NCI-H1417 treated with DMSO at 0.1 percent for 48 hours (cell line): ENCODE measurements at places on chromosomes 2 and 18.

DNA sequence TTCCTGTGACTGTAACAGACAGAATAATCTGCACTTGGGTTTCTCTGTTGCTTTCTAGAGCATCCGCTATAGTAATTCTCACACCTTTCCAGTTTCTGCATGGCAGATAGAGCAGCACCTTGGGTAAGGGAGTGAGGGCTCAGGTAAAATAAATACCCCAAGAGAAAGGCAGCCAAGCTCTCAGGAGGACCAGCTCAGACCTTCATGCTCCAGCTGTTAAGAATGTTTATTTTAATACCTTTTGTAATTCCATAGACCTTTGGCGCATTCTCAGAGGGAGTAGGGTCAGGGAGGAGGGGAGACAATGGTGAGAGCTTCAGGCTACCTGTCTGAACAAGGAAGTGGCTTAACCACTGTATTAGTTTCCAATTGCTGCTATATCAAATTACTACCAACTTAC, 16.2 kb upstream of the TMEM178A start:
- DNase-seq, result no peak

DNA sequence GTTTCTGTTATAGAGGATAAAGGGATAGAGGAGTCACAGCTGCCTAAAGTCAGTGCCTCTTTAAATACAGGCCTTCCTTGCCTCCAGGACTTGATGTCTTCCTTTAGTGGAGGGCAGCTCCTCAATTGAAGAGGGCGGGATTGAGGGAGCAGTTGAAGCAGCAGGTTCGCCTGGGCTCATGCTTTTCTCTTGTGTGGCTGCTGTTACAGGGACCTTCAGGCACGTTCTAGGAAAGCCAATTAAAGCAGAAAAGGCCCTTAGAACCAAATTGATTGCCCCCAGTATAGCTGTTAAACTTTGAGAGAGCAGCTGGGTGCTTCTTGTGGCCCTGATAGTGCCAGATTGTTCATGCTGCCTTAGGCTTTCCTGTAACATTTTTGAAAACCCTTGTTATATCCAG, 42.0 kb upstream of the LTBP1 start:
- DNase-seq, result no peak

DNA sequence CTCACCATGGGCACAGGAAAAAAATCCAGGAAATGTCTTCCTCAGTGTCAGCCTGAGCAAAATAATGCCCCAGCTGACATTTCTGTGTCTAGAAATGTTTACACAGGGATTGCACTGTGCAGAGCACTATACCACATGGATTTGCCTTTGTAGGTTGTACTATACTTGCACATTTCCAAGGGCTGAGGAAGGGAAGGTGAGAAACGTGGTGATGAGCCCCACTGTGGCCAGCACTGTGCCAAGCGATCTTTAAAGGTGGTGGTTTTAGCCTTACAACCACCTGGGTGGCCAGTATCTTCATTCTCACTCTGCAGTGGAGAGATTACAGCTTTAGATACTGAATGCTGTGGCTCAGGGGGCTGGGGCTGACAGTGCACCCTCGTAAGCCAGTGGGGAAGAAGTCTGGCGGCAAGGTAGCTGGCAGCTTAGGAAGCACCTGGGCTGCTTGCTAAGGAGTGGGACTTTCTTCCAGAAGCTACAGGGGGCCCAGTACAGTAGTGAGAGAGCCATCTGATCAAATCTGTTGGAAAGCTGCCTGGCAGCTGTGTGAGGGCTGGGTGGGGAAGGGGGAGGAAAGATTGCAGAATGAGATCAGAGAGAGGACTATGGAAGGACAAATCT, 81.4 kb upstream of the MSH2 start:
- no peak for DNase-seq

GRCh38 chr2:226471987-226472470, 327.6 kb downstream of the IRS1 start:
- no peak for DNase-seq

- no peak for DNase-seq
Measured at GRCh38 chr18:13572148-13572547, 154.2 kb downstream of the FAM210A start.

- no peak for DNase-seq
Measured at GRCh38 chr2:10236571-10237391, 65.9 kb upstream of the HPCAL1 start.

DNA sequence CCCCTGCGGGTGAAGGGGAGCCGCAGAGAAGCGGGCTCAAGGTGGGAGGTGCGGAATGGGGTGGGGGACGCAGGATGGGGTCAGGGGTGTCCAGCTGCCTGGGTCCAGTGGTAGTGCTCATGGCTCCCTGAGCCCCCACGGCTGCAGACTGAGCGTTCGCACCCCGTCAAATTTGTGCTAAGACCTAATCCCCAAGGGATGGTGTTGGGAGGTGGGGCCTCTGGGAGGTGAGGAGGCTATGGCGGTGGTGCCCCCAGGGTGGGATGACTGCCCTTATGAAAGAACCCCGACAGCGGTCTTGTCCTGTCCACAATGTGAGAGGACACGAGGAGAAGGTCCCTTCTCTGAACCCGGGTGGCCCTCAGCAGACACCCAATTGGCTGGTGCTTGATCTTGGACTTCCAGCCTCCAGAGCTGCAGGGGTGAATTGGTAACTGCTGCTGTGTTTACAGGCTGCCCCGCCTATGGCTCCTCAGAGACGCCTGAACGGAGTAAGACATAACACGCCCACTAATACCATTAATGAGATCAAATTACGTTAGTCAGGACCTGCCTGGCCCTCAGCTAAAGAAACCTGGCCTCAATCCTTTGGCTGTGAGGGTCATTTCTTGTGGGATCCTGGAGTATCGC, 42.6 kb downstream of the PXDN start:
- no peak for DNase-seq

DNA sequence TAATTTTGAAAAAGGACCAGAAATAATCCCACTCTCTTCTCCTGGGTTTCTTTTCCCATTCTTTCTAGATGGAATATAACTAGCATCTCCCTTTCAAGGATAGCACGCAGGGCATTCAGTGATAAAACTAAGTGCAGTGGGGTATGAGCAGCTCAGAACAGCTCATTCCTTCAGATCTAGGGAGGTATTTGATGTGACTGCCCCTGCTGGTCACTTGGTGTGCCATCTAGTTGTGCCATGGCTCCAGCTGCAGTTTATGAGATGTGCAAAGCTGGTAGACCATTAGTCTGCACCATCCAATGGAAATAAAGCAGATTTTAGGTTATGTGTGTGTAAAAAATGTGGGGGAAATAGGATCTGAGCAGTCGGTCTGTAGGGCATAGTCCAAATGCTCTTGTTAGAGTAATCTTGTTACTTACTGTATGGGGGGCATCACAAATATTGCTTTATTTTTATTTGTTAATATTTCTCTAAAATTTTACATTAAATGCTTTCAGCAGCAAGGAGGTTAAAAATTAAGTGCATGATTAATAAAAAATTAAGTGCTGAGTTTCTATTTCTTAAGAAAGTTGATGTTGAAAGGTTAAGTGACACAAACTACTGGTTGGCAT, 38.9 kb downstream of the CTAGE1 start:
- DNase-seq, result no peak

DNA sequence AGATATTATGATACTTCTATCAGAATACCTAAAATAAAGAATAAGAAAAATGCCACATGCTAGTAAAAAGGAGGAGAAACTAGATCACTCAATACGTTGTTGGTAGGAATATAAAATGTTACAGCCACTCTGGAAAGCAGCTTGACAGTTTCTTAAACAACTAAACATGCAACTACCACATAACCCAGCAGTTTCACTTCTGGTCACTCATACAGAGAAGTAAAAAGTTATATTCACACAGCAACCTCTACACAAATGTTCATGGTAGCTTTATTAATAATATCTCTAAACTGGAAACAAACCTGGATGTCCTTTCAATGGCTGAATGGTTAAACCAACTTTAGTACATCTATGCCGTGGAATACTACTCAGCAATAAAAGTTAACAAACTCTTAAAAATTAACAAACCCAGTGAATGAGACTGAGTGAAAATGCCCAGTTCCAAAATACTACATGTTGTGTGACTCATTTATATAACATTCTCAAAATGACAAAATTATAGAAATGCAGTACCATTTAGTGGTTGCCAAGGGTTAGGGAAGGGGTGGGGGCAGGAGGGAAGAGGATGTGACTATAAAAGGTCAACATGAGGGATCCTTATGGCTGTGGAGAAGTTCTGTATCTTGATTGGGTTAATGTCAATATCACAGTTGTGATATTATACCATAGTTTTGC, 124.1 kb downstream of the MMADHC start:
- DNase-seq, result no peak

DNA sequence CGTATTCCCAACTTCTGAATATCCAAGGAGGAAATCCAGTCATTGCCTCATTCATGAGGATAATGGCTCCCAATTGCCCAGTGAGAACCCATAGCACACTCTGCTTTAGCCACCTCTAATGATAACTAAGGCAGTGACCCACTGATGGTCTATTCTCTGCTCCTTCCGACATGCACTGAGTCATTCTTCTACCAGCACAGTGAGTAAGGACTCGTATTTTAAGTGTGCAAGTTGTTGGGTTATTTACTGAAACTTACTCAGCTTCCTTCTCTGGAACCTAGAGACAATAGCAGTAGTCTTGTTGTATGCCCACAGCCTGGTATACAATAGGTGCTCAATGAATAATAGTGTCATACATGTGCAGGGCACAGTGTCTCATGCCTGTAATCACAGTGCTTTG, 81.1 kb upstream of the ZNF397 start:
- no peak for DNase-seq

- DNase-seq, result no peak
Measured at GRCh38 chr18:47842836-47843235, 87.6 kb downstream of the SMAD2 start.

- no peak for DNase-seq
Measured at GRCh38 chr18:33169218-33169617, 271.3 kb downstream of the CCDC178 start.

DNA sequence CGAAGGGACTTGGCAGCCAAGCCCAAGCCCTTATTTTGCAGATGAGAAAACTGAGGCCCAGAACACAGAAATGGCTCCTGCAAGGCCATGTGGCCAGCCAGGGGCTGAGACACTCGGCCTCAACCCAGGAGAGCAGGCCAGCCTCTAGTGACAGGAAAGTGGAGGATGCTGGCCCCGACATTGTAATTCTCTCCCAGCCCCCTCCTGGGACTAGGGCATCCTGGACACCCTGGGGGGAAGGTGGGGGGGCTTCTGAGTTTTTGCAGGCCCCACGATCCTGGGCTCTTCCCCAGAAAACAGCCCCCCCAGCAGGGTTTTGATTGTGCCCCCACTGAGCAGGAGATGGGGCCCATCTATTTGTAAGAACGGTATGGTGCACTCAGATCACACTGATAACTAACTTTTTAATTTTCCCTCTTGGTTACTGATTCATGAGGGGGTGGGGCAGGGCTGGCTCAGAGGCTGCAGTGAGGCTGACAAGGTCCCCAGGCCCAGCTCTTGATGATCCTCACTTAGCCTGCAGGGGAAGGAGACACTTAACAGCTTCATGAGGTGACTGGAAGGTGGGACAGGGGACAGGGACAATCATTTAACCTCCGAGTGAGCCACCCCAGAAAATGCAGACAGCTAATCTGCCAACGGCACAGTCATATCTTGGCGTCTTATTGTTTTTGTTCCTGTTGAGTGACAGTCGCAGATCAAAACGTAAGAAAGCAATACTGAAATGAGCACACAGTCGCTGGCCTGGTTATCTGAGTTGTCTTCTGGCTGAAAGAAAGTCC, 18.9 kb downstream of the SMAD7 start:
- no peak for DNase-seq

GRCh38 chr18:78603102-78603983, 376.3 kb upstream of the SALL3 start:
- no peak for DNase-seq

- DNase-seq, result no peak
Measured at GRCh38 chr18:66894851-66895250, 291.0 kb upstream of the CDH19 start.

DNA sequence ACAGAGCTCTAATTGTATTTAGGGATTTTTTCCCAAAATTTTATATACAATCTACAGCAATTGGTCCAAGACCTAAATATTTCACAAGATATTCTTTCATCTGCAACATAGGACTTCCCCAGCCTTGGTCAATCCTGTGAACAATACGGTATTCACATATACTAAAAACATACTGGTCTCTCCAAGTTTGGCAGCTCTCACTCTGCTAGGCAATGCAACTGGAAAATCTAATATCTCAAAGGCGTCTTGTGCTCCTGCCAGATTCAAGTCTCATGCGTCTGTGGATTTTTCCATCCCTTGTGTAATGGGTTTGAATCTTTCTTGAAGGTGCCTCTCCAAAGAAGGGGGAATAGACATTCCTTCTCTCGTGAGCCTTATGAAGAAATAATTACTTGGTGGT, 27.4 kb upstream of the MBOAT2 start:
- no peak for DNase-seq

DNA sequence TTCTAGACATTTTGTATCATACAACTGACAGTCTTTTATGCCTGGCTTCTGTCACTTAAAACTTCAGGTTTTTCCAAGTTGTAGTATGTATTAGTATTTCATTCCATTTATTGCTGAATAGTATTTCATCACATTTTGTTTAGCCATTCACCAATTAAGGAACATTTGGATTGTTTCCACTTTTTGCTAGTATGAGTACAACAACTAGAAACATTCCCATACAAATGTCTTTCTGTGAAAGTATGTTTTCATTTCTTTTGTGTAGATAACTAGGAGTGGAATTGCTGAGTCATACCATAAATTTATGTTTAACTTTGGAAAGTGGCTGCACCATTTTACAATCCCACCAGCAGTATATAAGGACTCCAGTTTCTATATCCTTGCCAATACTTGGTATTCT, 135.9 kb downstream of the ATAD2B start:
- no peak for DNase-seq

DNA sequence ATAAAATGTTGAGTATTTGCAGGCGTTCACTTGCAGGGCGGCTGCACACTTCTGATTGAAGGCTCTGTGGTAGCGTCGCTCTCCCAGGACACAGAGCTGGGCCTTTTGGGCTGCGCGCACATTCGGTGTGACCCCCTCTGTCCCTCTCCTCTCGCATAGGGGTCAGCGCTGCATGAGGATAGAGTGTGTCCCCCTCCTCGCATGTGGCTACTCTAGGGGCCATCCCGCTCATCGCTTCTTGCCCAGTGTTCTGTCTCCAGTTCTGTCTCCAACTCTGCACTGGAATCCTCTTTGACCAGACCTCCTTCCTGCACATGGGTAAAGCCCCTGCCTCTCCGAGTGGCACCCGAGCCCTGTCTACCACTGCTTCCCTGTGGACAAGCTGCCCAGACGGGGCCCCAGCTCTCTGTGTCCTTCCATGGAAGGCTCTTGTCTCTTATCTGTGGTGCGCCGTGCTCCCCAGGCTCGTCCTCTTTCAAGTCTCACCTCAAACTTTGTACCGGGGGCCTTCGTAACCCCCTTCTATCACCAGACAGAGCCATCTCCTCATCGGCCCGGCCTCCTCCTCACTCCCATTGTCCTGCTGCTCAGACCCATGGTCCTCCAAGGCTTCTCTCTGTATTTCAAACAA, 278.0 kb upstream of the HDAC4 start:
- no peak for DNase-seq

- no peak for DNase-seq
Measured at GRCh38 chr2:239108459-239108858, 260.6 kb downstream of the TWIST2 start.
